AG08395 (cell line): ENCODE measurements at places on chromosomes 6 and 20.

- DNase-seq = no peak
Observed at GRCh38 chr6:40326714-40327421, 260.3 kb downstream of the LRFN2 start.

DNA sequence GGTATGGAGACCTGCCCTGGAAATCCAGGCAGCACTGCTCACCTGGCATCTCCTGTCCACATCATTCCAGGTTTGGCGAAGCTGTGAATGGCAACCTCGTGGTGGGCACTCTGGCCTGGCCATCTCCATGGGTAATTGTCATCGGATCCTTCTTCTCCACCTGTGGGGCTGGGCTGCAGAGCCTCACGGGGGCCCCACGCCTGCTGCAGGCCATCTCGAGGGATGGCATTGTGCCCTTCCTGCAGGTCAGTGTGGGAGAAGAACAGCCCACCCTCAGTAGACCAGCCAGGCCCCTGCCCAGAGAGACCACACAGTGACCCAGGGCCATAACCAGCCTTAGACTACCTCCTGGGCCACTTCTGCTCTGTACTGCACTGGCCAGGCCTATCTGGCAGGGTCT lies 15.9 kb downstream of the SLC12A5 start:
- no peak for DNase-seq

DNA sequence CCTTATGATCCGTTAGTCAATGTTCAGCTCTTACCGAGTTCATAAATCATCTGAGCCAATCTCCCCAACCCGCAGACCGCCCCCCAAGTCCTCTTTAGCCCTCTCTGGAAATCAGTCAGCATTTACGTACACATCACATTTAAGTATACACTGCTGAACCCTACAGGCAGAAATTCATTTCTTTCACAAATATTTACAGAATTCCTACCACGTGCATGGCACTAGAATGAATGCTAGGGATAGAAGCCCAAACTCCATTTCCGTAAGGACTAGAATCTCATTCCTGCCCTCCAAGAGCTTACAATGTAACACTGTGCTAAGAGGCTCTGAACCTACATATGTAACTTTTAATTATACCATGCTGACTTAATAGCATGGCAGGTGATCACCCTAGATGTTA lies 1.8 kb downstream of the OSER1 start:
- DNase-seq = peak; percentile 5

GRCh38 chr20:45427236-45428149 lies 11.6 kb downstream of the PIGT start:
- DNase-seq = no peak

GRCh38 chr6:90818163-90818562 lies 231.3 kb upstream of the MAP3K7 start:
- DNase-seq = no peak

DNA sequence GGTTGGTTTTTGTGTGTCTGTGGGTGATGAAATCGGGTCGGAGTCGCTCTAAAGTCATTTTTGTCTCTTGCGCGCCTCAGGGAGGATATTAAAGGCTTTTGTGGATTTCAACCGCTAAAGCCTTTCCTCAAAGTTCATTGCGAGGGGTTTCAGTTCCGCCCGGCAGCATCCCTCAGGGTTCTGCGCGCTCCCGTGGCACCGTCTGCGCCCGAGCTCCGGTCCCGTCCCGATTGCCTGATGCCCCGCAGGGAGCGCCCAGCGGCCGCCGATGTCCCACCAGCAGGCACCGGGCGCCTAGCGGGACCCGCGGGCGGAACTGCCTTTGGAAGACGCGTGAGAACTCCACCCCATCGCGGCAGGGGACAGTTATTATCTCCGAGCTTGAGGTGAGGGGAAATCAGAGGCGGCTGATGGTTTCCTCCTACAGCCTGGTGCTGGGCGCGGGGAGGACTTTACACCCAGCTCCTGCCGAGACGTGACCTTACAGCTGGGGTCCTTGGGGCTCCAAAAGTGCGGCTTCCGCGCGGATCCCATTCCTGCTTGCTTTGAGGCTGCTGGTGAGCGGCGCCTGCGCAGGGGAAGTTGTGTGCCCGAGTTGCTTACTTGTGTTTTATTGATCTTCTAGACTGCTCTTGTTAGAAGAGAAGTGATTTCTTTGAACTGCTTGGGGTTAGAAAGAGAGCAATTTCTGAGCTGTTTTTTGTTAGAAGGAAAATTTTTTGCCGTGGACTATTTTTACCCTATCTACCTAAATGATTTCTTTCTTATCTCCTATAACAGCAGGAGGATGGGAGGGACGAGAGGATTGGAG lies 27.1 kb downstream of the ULBP1 start:
- no peak for DNase-seq

- DNase-seq = no peak
Observed at GRCh38 chr20:38779247-38780097, 26.0 kb upstream of the PPP1R16B start.

GRCh38 chr20:15653396-15654207 lies 919.6 kb downstream of the KIF16B start:
- no peak for DNase-seq

DNA sequence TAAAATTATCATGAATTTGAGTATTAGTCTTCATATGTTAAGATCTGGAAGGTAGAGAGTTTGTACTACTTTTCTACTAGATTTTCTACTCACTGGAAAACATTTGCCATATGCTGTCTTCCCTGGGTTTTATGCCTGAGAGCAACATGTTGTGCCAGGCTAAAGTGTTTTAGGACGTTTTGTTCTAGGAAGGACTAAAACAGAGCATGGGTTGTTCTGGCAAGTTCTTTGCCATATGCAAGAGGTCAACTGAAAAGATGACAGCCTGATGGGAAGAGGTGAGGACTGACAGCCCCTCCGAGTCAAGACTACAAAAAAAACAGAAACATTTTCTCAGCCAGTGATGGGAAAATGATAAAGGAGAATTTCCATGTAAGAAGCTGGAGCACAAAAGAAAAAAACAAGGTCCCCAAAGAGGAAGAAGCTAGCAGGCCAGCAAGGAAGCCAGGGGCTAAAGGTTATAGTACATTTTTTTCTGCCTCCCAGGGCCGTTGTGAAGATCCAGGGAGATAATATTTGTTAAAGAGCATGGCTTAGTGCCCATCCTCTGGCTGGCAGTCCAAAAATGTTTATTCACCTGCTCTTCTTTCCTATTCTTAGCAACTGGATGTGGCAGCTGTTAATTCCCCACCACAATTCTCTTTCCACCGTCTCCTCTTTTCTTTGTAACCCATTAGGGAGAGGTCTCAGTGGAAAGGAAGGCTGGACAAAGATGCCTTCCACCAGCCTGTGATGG lies 7.8 kb downstream of the SCGN start:
- DNase-seq = no peak

DNA sequence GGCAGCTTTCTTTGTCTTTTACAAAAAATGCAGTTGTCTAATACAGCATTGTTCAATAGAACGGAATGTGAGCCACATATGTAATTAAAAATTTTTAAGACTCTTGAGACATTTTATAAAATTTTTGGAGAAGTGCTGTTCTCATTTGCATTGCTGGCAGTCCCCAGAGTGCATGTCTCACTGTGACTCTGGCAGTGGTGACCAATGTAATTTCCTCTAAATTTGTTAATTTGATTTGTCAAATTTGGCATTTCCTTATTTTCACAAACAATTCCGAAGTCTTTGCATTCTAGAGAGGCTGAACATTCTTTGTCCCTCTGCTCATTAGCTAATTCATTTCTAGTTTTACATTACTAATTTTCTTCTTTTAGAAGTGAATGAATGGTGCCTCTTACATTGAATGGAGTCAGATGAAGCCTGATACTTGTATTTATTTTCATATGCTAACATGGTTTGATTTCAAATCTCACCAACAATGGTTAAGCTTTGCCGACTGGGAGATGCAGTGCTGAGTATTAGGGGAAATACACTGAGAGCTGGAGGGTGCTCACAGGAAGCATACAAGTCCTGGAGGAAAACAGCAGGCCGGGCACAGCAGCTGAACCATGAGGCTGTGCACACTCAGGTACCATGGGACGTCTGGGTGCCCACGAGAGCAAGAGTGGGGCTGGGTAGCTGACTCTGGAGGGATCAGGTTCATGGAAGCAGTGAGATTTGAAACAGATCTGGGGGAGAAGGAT lies 68.5 kb upstream of the ARMC2 start:
- peak; percentile 33 for DNase-seq

- DNase-seq = no peak
Observed at GRCh38 chr20:3164043-3164762, 4.5 kb upstream of the FASTKD5 start.
